Activated gamma-delta T cell treated with anti-CD3 and anti-CD28 coated beads, Interleukin-2, amount 50 U/mL, for 16 hours (primary cell): ENCODE measurements at places on chromosomes 13 and 19.
A peak's percentile ranks its signal among the peaks of the same experiment; 100 is the strongest.

DNA sequence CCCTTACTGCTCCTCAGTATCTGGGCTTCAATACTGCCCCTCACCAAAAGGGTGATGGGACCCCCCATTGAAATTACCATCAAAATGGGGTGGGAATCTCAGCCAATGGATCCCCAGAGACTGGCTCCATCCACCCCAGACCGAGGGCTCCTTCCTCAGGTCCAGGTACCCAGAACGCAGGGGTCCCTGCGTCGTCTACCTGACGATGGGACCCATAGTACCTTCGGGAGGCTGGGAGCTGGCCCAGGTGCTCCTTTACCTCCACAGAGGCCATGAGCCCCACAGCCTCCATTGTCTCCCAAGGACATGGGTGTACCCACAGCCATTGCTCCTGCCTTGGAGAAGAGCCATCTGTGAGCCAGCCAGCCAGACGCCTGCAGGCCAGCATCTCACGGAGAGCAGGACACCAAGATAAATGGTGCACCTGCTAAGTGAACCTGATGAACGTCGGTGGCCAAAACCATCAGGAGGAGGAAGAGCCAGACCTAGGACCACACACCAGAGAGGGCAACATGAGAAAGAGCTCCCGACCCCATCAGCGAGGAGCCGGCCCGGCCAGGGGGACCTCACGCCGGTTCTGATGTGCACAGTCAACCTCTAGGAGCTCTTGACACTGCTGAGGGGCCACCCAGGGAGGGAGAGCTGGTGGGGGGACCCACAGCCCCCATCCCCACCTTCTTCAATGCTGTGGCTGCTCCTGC, 156.8 kb upstream of the SOX1 start:
- DNase-seq, result no peak

- DNase-seq, result no peak
Measured at GRCh38 chr13:105918842-105919741, 616.4 kb downstream of the EFNB2 start.

DNA sequence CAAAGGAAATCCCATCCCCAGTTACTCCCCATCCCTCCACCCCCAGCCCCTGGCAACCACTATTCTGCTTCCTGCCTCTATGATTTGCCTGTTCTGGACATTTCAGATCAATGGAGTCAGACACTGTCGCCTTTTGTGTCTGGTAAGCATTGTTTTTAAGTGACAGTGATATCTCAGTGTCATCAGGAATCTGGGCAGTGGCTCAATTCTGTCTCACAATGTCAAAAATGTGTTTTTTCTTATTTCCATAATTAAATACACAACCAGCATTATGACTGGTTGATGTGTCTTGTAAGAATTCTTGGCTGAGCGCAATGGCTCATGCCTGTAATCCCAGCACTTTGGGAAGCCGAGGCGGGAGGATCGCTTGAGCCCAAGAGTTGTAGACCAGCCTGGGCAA, 20.2 kb upstream of the PGLS start:
- no peak for DNase-seq

DNA sequence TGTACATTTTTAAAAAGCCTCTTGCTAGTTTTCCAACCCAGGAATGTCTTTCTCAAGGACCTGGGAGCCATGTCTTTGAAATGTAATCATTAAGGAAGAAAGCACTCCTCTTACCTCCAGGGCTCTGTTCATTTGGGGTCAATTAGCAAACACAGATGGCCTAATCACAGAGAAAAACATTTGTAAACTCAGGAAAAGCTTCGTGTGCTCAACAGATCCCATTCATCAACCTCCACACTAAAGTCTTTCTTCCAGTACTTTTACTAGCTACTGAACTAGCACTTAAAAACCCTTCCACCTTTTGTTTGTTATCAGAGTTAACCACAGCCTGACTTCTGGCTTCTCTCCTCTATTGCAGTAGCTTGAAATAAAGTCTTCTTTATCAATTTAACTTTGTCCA, 441.4 kb downstream of the PCDH20 start:
- DNase-seq, result no peak

GRCh38 chr19:21084343-21084742, 2.3 kb downstream of the ZNF714 start:
- DNase-seq, result no peak

GRCh38 chr13:78604782-78605611, 1.6 kb upstream of the POU4F1 start:
- DNase-seq, result no peak

GRCh38 chr13:99941086-99941485, 30.5 kb downstream of the ZIC5 start:
- no peak for DNase-seq

DNA sequence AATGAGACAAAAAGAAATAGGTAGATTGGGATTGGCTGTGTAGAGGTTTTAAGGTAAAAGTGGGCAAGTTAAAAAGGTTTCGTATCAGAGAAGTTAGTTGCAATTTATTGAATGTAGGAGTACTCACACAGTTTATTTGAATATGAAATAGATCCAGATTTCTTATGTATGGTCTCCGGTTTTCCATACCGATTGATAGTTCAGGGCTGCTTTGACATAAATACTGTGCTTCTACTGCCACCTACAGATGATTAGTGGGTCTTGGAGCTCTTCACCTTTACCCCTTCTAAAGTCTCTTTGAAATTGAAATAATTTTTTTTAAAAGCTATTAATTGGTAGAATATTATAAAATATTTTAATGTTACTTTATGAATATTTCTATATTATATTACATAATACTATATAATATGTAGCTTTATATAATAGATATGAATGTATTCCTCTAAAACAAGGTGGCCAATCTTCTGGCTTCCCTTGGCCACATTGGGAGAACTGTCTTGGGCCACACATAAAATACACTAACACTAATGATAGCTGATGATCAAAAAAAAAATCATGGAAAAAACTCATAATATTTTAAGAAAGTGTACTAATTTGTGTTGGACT, 7.7 kb upstream of the GPR18 start:
- DNase-seq, result no peak

GRCh38 chr13:32938314-32938713, 77.9 kb upstream of the KL start:
- DNase-seq, result no peak

GRCh38 chr19:33273881-33274662, 28.3 kb downstream of the CEBPA start:
- peak; percentile 18 for DNase-seq

GRCh38 chr19:1094655-1094977, 559 bp downstream of the POLR2E start:
- no peak for DNase-seq

- DNase-seq, result no peak
Measured at GRCh38 chr19:56933014-56933705, 92.6 kb upstream of the PEG3 start.

DNA sequence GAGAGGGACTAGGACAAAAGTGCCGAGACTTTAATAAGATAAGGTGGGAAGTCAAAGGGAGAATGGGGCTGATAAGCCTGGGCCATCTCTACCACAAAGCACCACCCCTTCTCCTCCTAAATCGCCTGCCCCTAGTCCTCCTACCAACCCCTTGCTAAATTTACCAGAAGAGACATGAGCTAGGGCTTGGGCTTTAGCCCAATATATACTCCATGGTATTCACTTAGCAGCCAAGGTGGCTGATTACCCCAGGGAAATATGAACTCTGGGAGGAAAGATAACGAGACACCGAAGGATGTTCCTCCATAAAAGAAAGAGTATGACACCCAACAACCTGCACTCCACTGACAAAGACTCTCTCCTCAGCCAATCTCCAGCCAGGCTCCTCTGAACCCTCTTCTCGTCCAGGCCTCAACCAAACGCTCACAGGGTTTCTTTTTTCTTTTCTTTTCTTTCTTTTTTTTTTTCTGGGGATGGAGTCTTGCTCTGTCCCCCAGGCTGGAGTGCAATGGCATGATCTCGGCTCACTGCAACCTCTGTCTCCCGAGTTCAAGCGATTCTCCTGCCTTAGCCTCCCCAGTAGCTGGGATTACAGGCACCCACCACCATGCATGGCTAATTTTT, 610.2 kb downstream of the UQCRFS1 start:
- no peak for DNase-seq

DNA sequence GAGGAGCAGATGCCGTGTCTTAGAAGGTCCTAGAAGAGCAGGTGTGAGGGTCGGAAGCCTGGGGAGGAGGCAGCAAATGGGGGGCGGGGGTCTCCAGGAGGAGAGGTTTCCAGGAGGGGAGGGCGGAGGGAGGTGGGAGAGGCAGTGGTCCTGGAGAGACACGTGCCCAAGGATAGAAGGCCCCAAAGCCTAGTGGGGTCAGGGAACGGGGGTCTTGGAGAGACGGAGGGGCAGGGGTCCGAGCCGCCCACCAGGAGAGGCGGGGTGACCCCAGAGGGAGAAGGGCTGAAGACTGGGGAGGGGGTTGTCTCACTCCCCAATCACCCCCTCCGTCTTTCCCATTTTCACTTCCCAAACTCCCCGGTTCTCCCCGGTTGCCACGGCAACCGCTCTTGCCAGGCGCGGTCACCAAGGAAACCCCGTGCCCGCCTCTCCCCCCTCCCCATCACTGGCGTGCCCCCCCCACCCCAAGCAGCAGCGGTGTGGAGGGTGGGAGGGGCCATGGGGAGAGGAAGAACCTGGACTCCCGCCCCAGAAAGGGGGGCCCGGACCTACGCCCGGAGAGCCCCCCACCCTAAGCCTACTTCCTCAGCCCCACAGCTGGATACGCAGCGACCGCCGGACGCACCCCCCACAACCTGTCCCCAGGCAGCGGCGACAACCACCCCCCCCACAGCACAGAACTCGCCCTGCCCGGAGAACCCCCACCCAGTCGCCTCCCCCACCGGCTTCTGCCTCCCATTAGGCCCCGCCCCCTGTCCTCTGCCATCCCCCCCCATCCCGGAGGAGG, 988 bp downstream of the LRRC4B start:
- DNase-seq, result no peak

DNA sequence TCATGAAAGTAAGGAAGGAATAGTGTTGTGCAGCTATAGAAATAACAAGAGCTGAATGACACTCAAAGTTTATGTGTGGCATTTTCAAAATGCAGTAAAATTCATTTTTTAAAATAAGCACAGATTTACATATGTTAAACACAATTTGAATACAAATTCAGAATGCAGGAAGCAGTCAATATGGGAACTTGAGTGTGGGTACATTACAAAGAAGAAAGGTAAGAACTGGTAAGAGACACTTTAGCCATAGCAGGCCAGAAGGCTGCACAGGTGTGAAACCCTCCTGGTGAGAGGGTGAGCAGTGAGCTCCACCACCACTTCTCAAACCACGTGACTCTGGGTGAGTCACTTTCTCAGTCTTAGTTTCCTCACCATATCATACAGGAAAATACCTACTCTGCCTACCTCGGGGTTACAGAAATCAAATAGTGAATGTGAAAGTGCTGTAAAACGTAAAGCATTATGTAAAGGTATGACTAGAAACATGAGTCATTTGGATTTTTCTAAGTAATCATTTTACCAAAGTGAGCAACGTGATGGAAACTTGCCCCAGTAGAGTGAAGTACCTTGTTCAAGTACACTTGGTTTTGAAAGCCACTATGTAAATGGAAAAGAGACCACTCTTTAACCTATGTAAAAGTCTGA, 40.5 kb downstream of the USP12 start:
- DNase-seq, result peak; percentile 68

GRCh38 chr13:47038188-47038587, 141.3 kb upstream of the HTR2A start:
- DNase-seq, result no peak

DNA sequence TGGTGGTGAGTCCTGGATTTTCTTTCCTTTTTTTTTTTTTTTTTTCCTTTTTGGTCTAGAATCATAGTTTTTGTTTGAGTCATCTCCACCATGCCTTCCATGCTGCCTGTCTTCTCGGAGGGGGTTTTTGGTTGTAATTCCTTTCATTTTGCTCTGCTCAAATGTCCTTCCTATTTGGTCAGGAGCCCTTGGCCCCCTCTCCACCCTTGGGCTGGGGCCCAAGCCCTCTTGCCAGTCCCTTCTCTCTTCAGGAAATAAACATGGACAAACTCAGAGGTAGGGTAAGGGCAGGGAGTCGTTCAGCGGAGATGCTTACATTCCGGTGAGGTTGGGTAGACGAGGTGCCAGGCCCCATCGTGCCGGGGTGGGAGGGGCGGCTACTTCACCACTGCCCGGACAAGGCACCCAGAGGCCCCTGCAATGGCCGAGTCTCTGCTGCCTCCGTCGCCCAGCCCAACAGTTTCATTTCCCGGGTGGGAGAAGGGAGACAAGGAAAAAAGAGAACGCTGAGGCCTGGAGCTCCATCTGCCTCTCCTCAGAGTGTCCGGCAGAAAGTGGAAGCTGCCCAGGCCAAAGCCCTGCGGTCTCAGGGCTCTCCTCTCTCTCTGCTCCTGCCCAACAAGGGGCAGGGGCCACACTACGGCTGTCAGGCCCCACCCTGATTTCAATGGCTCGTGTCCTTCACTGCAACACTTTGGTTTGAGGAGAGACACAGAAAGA, 12.7 kb downstream of the ZNF574 start:
- DNase-seq, result no peak

DNA sequence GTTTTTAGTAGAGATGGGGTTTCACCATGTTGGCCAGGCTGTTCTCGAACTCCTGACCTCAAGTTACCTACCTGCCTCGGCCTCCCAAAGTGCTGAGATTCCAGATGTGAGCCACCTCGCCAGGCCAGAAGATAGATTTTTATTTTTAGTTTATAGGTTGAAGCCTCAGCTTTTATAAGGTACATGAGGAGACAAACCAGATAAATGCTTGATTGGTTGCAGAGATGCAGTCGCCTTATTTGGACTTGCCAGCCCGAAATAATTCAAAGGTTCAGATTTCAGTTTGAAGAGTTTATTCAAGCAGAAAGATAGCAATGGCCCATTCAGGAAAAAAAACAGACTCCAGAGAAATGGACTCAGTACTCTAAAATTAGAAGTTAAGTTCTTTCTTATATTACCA, 3.1 kb downstream of the ZNF69 start:
- DNase-seq, result no peak

DNA sequence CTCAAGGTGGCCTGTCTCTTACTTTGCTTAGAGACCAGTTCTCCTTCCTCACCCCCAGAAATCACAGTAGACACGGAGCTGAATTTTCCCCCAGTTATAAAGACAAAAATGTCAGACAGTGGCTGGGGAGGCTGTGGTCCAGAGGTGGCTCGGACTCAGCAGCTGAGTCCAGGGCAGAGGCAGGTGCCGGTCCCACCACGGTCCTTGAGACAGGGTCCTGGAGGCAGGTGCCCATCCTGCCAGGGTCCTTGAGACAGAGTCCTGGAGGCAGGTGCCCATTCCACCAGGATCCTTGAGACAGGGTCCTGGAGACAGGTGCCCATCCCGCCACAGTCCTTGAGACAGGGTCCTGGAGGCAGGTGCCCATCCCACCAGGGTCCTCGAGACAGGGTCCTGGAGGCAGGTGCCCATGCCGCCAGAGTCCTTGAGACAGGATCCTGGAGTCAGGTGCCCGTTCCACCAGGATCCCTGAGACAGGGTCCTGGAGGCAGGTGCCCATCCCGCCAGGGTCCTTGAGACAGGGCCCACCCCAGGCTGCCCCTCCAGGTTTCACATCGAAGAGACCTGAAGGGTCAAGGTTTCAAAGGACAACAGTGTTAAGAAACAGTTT, 23.1 kb downstream of the PEPD start:
- no peak for DNase-seq

- DNase-seq, result no peak
Measured at GRCh38 chr19:16626796-16627192, 1.2 kb downstream of the MED26 start.
